ENCODE measurements at places on chromosomes 4 and X.
A peak's percentile ranks its signal among the peaks of the same experiment; 100 is the strongest.

DNA sequence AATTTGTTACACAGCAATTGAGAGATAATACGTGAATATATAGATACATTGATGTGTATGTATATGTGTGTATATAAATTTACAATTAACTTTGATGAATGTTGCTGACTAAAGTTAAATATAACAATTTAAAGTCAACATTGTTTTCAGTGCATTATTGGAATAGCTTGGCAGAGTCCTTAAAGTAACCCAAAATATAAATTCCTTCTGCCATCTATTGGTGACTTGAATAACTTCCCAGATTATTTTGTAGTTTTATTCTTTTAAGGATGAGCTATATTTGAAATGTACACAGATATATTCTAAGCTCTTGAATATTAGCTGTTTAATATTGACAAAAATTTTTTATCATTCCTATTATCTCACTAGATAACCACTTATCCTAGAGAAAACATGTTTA, 298.2 kb upstream of the FSTL5 start:
- no peak for DNase-seq

DNA sequence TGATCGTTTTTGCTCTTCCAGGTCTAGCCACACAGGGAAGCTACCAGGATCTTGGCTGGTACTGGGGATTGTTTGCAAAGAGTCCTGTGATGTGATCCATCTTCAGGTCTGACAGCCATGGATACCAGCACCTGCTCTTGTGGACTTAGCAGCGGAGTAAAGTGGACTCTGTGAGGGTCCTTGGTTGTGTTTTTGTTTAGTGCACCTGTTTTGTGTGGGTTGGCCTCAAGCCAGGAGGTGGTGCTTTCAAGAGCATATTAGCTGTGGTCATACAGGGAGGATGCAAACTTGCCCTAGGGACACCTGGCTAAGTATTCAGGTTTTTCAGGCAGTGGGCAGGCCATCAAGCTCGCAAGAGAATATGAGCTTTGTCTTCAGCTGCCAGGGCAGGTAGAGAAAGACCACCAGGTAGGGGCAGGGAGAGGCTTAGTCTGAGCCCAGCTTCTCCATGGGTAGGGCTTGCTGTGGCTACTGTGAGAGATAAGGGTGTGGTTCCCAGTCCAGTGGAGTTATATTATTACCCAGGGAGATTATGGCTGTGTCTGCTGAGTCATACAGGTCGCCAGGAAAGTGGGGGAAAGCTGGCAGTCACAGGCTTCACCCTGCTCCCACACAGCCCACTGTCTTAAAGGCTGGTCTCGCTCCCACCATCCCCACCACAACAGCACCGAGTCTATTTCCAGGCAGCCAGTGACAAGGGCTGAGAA, 293.7 kb downstream of the PCDH18 start:
- no peak for DNase-seq

GRCh38 chrX:106702636-106703035, 23.9 kb upstream of the RNF128 start:
- no peak for DNase-seq

- DNase-seq = no peak
These were observed 116.5 kb upstream of the RBPJ start for GRCh38 chr4:26204249-26204825.

DNA sequence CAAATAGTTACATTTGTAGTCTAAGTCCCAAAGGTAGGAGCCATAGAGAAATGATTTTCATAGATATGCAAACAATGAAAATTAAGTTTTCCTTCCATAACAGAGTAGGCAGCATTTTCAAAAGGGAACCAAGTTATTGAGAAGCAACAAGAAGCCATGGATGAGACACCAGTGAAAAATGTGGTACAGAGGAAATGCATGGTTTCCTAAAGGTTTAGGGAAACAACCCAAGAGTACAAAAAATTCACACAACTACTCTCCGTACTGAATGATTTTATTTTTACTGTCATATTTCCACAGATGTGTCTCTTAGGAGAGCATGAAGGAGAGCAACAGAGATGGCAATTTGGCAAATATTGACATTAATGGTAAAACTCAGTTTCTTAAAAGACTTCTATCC, 1408.9 kb upstream of the PCDH7 start:
- no peak for DNase-seq

- no peak for DNase-seq
These were observed 352.9 kb downstream of the GASK1B start for GRCh38 chr4:157819693-157820464.

- DNase-seq = peak; percentile 49
These were observed 6.7 kb downstream of the MYL5 start for GRCh38 chr4:680928-681645.

DNA sequence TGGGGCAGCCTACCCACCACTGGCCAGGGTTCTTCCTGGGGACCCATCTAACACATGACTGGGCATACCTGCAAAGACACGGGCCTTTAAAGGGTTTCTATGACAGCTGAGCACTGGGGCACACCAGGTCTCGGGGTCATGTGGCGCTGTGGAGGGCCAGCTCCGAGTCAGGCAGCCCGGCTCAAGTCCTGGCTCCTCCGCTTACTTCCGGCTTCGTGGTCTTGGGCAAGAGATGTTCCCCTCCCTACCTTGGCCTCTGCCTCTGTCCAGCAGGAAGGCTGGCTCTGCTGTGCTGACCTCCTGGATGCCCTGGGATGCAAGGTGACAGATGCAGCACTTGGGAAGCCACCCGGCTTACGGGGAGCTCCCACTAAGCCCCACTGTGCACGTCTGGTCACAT, 37.6 kb downstream of the HTRA3 start:
- DNase-seq = no peak

GRCh38 chrX:131060147-131060546, 2.0 kb downstream of the ARHGAP36 start:
- no peak for DNase-seq

DNA sequence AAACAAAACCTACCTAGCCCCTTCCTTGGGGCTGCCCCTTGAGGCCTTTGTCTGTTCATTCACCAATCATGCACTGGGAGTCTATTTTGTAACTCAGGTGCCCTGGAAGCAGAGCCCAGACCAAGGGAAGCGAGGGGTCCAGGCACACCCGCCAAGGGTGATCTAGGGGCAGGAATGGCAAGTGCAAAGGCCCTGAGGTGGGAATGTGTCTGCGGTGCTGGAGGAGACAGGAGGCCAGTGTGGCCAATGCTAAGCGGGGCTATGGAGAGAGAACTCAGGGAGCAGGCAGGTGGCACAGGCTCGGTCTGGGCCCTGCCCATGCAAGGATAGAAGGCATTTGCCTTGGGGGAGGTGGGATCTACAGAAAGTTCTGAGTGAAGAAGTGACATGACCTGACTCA, 3.5 kb upstream of the SH3BP2 start:
- DNase-seq = no peak

DNA sequence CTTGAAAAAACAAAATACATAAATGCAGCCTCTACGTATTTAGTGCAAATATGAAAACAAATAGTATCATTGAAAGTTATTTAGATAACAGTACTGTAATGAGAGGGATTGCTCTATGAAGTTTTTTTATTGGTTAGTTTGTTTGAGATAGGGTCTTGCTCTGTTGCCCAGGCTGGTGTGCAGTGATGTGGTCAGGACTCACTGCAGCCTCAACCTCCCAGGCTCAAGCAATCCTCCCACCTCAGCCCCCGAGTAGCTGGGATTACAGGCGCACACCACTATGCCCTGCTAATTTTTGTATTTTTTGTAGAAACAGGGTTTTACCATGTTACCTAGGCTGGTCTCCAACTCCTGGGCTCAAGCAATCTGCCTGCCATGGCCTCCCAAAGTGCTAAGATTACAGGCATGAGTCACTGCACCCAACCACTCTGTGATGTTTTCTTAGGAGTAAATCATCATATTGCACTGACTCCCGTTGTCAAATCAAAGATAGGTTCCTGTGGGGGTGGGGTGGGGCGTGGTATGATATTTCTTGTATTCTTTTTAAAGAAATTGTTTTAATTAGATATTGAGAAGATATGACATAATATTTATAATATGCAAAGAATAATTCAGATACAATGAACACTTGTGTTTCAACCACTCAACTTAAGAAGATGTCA, 75.8 kb downstream of the ATG4A start:
- DNase-seq = no peak

- no peak for DNase-seq
These were observed 89.3 kb downstream of the GPR143 start for GRCh38 chrX:9676306-9676705.

GRCh38 chr4:72377491-72378194, 191.4 kb downstream of the ADAMTS3 start:
- DNase-seq = no peak

DNA sequence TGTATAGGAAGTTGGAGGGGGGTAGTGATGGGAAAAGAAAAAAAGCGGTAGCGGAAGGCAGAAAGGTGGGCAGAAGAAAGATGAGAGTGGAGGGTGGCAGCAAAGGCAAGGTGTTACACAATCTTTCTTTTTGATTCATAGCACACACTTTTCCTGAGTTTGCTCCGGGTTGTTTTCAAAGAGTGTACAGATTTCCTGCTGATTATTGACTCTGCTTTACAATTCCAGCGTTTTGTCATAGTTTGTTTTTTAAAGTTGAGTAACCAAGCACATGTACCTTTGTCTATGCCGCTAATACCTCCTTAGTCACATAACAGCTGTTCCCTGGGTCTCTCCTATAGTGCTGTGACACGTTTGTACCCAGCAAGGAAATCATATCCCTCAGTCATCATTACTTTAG, 50.3 kb downstream of the AGA start:
- DNase-seq = no peak

DNA sequence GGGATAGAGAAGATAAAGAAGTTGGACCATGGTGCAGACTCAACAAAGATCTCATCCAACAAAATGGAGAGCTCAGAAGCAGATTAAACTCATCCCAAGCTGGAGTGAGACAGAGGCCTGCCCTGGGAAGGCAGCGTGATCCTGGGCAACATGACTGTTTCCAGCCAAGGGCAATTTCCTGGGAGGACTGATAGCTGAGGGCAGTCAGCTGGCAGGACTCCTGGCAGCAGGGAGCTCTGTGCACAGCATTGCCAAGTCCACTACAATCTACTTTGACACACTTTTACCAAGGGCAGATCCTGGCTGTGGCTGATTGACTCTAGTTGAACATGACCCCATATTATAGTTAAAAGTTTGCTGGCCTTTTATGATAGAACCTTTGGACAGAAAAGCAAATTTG, 357.3 kb upstream of the RASGEF1B start:
- DNase-seq = no peak

DNA sequence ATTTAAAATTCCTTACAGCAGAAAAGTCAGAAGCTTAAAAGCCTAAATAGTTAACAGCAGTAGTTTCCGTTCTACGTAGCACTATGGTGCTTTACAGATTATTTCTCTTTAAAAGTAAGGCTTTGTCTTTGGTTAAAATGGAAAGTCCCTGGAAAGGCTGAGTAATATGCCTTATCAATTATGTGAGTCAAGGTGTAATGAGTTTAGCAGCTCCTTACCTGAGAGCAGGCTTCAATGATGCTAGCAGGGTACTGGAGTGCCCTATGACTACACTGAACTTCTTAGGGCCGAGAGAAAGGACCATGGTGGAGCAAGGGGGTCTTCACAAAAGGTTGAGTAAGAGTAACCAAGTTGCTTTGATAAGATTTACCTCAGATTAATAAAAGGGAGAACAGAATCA, 12.6 kb upstream of the NKX6-1 start:
- DNase-seq = no peak
